ENCODE measurements at places on chromosomes 5 and 9.

GRCh38 chr9:74874220-74874619, 13.5 kb downstream of the TRPM6 start:
- no peak for DNase-seq

GRCh38 chr5:25688156-25688555, 1043.4 kb upstream of the CDH10 start:
- no peak for DNase-seq

DNA sequence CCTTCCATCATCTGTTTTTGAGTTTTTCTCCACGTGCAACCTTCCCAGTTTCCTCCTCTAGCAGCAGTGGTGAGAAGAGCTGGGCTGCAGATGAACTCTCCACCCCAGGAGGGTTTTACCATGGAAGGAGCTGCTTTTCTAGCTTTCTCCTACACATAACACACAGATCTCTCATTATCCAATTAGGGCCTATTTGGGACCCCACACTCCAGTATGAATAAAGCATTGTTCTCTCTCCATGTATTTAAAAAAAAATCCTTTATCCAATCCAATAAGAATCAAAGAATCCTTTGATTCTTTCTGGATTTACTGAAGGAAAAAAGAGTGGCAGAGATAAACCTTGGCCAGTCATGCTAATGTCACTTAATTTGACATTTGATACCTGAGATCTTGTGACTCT, 31.6 kb upstream of the NAA35 start:
- DNase-seq, result no peak

- no peak for DNase-seq
Measured at GRCh38 chr5:38535248-38535750, 21.1 kb downstream of the LIFR start.

GRCh38 chr5:112210430-112211005, 208.6 kb downstream of the EPB41L4A start:
- DNase-seq, result no peak

DNA sequence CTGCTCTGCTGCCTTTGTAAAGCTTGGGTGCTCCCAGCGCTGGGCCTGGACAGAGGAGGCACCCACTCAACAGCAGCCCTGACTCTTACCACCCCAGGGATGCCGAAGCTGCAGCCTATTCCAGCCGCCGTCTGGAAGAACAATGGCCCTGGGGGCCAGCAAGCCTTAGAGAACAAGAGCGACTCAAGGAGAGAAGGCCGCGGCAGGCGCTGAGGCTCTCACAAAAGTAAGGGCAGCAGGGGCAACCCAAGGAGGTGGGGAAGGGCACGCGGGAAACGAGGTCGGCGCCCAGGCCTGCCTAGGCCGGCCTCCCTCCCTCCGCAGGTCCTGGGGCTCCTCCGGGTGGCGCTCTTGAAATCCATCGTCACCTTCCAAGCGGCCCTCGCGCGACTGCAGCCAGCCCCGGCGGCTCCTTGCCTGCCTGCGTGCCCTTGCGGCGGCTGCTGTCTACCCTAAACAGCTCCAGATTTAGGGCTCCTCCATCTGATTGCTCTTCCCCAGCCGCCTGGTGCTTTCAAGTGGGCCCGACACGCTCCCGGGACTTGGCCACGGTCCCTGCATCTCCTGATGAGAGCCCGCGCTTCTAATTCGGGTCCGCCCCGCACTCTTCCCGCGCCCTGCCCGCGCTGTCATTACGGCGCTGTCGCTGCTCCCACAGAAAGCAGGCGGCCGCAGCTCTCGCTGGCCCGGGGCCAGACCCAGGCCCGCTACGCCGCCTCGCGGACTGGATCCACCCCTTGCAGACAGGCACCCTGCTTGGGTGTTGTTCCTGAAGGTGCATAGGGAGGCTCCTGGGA, 213.3 kb downstream of the SEMA6A start:
- DNase-seq, result no peak

DNA sequence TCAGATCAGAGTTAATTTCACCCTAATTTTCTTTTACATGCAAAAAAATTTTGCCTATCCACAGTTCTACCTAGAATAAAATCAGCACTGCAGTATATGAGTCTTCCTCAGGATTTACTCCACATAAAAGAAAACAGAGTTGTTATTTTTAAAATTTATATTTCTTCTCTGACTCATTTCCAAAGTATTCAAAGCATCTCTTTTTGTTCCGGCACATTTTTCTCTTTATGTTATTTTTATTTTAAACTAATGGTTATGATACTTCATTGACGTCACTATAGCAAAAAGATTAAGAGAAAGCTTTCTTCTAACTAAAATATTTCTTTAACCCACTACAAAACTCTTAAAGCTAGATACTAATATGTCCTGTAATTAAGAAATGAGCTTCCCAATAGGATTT, 590.4 kb downstream of the PRELID2 start:
- DNase-seq, result no peak

DNA sequence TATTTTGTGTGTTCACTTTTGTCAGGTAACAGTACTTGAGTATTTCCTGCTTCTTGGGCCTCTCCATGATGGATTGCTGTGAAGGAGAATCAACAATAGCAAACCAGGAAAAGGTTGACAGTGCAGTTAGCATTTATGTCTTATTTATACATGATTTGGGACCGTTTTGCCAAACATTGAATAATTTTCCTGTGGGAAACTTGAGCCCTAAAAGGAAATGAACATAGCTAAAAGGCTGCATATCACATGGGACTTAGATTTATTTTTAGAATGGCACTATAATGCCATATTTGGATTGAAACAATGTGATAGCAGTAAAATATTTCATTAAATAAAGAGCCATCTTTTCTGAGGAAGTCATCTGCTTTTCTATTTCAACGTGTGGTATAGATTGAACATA, 15.3 kb downstream of the GPR21 start:
- DNase-seq, result no peak

DNA sequence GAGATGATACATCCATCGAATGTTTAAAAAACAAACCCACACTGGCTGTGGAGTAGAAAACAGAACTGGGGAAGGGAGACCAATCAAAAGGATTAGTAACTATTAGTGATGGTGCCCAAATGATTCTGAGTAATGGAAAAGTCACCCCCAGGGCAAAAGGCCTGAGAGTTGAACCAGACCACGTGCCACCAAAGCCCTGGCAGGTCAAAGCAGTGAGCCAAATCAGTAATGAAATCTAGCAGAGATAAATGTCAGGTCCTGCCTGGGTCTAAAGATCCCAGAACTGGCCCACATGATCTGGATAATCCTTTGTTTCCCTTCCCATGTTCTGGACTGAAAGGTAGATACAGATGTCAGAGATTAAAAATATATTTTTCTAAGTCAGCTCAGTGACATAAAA, 9.4 kb downstream of the OTULINL start:
- no peak for DNase-seq

GRCh38 chr9:129746092-129746777, 6.6 kb downstream of the PTGES start:
- DNase-seq, result no peak

- DNase-seq, result no peak
Measured at GRCh38 chr9:125816321-125816720, 69.1 kb downstream of the PBX3 start.

DNA sequence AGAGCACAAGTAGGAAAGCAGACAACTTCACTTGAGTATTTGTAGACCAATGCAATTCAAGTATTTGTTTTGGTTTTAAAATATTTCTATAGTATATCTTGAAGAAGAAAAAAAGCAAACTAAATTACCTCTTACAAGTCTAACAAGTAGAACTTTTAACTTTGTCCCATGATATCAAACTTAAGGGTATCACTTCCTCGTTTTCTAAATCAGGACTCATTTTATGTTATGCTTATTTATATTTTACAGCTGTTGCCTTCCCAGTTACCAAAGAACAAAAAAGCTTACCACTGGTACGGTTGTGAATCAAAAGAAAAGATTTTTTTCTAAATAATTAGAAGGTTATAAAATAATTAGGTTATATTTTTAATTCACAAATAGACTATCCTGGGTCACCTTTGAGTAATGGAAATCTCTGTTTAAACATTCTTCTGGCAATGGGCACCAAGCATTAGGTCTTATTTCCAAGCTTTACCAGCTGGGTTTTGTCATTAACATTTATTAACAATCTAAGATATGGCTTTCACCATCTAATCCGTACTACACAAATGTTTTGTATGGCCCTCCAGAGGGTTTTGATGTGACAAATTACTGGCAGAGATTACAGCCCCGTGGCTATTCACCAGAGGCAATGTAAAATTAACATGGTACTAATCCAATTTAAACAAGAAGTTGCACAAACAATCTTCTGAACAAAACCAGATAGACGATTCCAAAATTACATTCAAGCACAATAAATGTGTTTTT, 63.6 kb downstream of the CEP120 start:
- DNase-seq, result no peak

- DNase-seq, result no peak
Measured at GRCh38 chr9:38440516-38440915, 16.3 kb upstream of the IGFBPL1 start.

DNA sequence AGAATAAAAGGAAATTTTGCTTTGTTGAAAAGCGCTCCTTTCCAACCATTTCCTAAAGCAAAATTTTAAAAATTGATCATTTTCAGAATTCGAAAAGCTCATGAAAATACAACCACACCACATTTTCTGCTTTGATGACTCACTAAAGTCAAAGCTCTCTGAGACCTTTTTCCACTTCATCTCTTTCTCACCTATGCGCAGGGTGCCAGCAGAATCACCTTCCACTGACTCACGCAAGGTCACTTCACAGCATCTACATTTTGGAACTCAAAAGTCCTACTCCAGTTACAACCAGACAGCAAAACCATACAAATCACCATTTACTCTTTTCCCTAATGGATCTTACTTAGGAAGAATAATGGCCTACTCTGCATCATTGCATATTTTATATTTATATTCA, 106.2 kb downstream of the MAP1B start:
- DNase-seq, result no peak

GRCh38 chr5:68287631-68287975, 72.0 kb downstream of the PIK3R1 start:
- DNase-seq, result no peak

GRCh38 chr9:35481347-35481975, 8.4 kb upstream of the RUSC2 start:
- DNase-seq, result no peak

DNA sequence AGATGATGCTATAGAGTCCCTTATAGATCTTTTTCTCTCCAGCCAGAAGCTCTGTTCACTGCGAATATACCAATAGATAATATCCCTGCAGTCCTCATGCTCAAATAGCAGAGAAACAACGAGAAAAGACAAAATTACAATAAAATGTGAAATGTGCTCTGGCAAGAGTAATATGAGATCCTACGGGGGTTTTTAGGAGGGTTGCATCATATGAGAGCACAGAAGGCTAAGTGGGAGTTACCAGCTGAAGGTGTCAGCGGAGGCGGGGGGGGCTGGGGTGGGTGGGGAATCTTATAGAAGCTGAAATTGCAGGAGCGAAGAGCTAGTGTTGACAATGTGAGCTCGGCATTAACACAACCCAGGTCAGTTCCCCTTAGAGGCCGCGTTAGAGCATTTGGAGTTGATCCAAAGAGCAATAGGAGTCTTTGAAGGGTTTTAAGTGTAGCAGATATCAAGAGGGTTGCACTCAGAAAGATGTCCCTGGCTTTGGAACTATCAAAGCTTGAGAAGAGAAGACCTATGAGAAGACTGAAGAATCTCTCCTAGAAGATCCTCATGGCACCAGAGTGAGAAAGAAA, 109.7 kb downstream of the BASP1 start:
- DNase-seq, result no peak
